ENCODE measurements at places on chromosomes 6 and 20.

DNA sequence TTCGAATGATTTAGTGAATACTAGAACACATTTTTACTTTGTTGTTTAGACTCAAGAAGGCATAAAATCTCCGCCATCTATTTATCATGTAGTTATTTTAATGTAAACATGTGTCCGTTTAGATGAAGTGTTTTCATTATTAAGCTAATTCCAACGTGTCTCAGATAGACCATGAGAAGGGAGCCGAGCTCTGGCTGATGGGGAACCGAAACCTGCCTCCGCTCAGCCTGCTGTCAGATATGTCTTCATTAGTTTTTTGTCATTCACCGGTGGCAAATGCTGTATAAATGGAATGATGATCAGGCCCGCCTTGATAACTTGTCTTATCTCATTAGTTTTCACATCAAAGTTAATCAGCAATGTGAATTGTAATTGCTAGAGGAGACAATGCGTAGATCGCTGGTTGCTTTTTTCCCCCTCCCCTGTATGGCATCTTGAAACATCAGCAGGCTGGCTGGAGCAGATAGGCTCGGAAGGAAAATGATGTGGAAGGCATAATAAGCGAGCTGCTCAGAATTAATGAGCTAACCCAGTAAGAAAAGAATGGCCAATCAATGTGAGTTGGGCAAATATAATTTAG lies 136.4 kb downstream of the LINC00237 start:
- DNase-seq = no peak

- DNase-seq = no peak
Measured at GRCh38 chr6:33117811-33118277, 42.1 kb downstream of the HLA-DPB1 start.

DNA sequence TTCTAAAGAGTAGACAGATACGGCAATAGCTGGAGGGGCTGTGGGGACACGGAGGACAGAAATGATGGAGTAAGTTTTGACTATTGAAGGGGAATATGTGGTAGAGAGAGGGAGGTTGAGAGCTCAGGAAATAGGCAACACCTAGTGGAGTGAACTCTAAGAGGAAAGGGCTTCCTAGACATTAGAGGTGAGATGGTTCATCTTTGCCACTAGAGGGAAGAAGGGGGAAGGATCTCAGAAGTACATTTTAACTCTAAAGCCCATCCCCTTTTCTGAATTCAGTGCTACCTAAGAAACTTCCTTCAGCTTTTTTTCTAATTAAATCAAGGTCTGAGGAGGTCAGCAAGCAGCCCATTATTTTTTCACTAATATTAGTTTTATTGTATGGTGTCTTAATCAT lies 689.4 kb upstream of the MAP3K7 start:
- DNase-seq = no peak

DNA sequence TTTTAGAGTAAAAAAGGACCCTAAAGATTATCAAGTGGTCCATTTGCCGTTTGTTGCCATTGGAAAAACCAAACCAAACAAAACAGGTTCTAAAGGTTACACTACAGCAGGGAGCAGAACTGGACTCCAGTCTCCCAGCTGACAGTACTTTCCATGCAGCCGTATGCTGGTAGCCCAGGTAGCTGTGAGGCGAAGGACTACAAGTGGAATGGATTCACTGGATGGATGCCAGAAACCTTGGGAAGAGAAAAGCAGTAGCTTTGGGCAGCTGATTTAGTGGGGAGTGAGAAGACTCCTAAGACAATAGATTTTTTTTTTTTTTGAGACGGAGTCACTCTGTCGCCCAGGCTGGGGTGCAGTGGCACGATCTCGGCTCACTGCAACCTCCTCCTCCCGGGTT lies 88.3 kb downstream of the SASH1 start:
- DNase-seq = no peak

GRCh38 chr6:131231891-131232290 lies 96.6 kb downstream of the AKAP7 start:
- DNase-seq = no peak

DNA sequence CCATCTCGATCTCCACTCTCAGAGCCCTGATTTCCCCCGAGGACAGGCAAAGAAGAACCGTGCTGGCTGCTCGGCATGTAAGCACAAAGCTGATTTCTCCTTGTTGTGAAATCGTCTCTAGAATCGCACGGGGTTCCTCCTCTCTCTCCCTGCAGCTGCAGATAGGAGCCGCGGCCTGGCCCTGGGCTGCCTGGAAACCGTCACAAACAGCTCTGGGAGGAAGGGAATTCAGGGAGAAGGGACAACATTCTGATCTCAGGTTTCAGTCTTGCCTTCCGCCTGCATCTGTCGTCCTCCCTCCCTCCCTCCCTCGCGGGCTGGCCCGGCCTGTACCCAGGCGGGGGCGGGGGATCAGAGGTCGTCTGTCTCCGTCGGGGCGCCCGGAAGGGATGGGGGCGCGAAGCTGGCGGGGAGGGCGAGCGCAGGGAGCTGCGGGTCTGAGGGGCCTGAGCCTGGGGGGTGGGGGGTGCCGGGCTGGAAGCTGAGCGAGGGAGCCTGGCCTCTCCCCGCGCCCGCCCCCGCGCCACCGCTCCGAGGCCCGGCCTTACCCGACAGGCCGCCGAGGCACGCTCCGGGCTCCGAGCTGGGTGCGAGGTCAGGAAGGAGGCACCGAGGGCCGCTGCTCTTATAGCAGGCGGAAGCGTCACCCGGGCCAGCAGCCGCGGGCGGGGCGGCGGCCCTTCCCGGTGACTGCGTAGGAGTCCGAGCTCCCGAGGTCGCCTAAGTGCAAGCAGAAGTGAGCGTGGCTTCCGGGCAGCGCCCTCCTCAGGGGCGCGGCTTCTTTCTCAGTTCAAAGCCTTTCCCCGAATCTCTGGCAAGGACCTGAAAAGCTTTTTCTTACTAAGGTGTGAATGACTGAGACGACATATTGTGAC lies at the start of gene SERPINB1:
Gene SERPINB1, minus strand, starts transcription at position 600 of the 875 bp plus-strand sequence. CDS start 1,277 bp downstream, outside the sequence.
- peak; percentile 81 for DNase-seq

GRCh38 chr6:13026557-13026956 lies 301.8 kb downstream of the TBC1D7 start:
- DNase-seq = no peak

- DNase-seq = no peak
Measured at GRCh38 chr6:151265282-151265681, 25.5 kb downstream of the AKAP12 start.

- no peak for DNase-seq
Measured at GRCh38 chr6:29947077-29947980, 5.0 kb downstream of the HLA-A start.

DNA sequence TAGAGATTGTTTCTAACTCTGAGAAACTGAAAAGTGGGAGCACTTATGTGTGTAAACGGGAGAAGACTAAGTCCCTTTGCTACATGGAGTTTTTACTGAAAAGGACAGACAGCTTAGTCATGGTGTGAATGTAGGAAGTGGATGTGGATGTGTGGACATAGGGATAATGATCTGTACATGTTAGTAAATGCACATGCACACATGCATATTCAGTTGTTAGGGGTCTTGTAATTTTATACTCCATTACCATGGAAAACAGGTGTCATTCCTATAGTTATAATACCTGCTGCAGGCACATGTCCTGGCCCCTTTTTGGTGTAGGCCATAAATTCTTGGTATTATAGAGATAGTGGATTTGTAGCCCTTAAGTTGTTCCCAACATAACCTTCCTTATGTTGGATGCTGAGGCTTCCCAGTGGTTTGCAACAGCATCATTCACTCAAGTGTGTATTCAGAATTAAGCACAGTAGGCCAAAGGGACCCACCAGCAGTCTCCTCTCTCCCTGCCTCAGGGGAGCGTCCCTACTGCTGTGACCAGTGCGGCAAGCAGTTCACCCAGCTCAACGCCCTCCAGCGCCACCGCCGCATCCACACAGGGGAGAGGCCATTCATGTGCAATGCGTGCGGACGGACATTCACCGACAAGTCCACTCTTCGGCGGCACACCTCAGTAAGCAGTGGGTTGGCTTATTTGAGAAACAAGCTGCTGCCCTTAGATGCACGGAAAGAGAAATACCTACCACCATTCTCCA lies 7.3 kb downstream of the GZF1 start:
- no peak for DNase-seq
